Panc1 (cell line): ENCODE measurements at places on chromosomes 2 and 18.

GRCh38 chr2:85175369-85176299 lies 42.4 kb downstream of the TCF7L1 start:
- DNase-seq = no peak

GRCh38 chr2:63842149-63843061 lies 709 bp downstream of the UGP2 start:
- DNase-seq = no peak

DNA sequence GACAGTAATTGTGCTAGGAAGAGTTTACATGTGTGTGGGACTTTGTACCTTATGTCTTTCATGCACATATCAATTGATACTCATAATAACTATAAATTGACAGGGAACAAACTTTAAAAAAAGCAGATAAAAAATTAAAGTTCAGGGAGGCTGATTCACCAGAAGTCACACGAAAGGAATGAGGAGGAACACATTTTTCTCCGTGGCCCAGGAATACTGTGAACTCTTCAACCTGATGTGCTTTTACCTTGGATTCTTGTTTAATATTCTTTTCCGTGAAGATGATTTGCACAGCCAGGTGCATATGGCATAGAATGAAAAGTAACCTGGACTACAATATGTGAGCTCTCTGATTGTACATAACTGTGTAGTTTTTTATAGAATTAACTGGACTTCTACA lies 326.3 kb downstream of the CDH7 start:
- no peak for DNase-seq

GRCh38 chr2:141611981-141612380 lies 518.8 kb downstream of the LRP1B start:
- DNase-seq = no peak

DNA sequence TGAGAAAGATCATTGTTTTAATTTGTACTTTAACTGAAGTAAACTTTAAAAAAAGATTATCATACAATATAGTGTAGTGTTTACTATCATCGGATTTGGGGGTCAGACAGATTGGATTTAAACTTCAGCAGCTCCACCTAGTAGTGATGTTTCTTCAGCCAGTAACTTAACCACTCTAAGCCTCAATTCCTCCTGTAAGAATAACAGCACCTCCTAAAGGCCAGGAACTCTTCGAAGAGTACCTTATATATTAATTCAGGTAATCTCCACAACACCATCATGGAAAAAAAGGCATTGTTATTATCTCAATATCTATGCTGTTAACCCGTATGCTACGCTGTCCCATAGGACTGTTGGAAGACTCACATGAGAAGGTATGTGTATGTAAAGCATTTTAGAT lies 69.0 kb upstream of the DLGAP1 start:
- no peak for DNase-seq

GRCh38 chr2:161042990-161043625 lies 117.1 kb upstream of the TANK start:
- no peak for DNase-seq

DNA sequence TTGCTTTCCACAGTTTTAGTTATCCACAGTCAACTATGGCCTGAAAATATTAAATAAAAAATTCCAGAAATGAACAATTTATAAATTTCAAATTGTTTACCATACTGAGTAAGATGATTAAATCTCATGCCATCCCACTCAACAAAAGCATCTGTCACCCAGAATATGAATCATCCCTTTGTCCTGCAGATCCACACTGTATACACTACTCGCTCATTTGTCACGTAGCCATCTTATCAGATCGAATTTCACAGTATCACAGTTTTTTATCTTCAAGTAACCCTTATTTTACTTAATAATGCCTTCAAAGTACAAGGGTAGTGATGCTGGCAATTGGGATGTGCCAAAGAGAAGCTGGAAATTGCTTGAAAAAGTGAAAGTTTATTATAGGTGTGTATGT lies 291.8 kb upstream of the LRATD1 start:
- no peak for DNase-seq

DNA sequence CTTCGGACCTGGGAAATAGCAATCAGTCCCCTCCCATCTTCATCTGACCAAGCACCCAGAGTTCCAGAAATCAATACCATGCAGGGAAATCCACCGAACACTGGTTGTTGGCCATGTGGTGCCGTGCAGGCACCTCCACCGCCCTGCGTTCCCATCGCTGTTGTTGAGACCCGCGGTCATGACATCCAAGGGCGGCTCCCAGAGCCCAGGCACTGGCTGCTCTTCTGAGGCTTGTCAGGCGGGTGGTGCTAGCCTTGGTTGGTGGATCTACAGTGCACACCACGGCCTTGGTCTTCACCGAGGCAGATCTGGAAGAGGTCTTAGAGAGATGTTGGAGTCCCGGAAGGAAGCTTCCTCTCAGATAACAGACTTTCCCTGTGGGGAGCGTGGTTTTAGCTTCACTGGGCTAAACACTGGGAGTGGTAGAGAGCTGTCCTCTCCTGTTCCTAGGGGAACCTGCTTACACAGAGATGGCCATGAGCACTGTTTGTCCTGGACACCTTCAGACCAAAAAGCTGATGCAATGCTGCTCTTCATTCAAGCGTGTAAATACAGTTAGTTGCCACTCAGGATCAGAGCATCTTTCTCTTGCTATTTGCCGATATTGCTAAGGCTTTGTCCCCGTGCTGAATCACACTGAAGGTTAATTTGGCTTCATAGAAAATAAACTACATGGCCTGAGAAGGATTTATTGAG lies 58.3 kb downstream of the SMIM21 start:
- no peak for DNase-seq

DNA sequence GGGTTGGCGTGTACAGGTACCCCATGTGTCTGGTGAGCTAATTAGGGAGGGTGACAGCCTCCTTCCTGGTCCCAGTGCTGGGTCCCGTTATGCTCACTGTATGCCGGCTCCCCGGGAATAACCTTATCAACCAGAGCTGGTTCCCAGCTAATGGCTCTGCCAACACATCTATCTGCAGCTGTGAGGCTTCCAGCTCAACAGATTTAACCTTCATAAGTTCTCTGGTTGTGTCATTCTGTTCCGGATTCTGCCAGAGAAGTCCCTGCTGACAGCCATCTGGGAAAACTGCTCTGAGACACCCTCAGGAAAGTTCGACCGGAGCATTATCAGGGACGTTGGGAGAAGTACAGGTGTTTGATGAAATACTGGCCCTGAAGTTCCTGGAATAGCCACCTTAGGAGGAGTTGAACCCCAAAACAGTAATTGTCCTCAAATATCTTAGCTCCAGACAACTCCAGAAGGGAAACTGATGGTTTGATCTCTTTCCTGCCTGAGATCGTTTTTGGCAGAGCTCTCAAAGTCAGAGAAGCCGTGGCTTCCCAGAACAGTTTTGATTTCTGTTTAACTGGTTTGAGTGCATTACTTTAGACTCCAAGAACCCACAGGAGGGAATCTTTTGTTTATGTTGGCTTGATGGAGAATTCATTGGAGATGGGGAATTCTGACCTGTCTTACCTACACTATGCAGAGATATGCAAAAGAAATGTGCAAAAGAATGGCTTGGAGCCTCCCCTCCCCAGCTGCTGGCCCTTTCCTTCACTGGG lies 39.4 kb upstream of the TXNDC2 start:
- no peak for DNase-seq

GRCh38 chr2:214724741-214725140 lies 84.7 kb downstream of the BARD1 start:
- DNase-seq = no peak

- DNase-seq = no peak
These were observed 545.0 kb upstream of the ZNF804A start for GRCh38 chr2:184053326-184053725.

DNA sequence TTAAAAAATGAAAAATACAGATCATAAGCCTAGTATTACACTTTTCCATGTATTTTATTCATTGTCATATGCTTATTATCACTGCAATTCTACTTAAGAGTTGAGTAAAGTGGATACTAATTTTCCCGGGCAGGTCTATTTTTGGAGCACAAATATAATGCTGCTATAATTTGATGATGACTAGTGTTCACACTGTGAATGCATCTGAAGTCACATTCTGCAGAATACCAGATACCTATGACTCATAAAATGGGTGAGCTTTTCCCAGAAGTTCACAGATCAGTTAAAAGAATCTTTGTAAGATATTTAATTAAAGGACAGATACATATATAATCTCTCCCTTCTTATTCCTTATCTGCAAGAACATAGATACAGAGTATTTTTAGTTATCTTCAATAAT lies 79.8 kb upstream of the MC4R start:
- no peak for DNase-seq

DNA sequence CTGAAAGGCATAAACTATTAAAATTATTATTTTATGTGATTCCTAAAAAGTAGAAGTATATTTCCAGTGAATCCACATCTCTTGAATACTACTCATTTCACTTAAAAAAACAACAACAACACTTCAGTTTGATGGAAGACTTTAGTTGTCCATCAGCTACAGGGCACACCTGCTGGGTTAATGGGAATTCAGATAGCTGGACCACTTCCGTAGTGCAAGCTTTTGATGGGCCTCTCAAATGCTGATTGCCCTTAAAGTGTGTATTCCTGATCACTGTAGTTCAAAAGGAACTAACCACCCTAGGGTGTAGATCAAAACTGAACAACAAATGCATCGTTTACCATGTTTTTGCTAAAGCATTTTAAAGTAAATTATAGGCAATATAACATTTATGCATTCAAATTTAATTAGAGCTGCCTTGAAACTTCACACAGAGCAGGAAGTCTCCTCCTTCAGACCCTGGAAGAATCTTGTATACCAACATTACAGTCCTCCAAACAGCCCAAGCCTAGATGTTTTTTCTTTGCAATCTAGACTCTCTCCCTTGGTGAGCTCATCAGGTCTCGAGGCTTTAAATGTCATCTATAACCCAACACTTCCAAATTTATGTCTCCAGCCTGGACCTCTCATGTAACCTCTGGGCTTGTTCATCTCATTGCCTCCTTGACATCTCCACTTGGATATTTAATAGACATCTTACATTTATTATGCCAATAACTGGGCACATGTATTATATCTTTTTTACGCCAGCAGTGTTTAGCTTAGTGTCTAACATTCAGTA lies 510.1 kb upstream of the SLC39A10 start:
- no peak for DNase-seq

GRCh38 chr2:217058791-217059755 lies 199.2 kb upstream of the TNP1 start:
- DNase-seq = no peak

DNA sequence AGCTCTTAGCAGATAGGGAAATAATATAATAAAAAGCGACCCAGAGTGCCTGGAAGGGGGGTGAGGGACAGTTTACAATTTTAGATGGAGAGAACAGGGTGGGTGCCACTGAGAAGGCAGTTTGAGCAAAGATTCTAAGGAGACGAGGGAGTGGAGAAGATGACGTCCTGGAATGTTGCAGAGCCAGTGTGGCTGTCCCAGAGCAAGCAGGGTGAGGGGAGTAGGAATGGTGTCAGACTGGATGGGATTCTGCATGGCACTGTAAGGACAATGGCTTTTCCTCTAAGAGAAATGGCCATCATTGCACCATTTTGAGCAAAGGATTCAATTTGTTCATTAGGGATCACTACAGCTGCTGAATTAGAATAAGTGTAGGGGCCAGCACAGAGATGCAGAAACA lies 73.1 kb downstream of the FAM124B start:
- no peak for DNase-seq

DNA sequence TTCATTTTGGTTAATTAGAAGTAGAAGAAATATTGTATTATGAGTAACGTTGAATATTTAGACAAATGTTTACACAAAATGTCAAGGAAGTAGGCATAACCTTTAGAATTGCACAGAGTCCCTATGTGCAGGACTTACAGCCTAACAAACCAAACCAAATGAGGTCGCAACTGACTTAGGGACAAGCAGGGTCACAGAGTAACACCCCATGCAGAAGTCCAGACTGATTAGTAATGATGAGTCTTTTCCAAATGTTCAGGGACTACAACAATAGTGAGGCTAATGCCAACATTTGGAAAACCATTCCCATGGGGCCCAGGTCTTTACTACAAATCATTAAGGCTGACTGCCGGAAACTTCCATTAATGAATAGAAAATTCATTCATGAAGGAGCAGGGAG lies 452.5 kb upstream of the CHAC2 start:
- no peak for DNase-seq

DNA sequence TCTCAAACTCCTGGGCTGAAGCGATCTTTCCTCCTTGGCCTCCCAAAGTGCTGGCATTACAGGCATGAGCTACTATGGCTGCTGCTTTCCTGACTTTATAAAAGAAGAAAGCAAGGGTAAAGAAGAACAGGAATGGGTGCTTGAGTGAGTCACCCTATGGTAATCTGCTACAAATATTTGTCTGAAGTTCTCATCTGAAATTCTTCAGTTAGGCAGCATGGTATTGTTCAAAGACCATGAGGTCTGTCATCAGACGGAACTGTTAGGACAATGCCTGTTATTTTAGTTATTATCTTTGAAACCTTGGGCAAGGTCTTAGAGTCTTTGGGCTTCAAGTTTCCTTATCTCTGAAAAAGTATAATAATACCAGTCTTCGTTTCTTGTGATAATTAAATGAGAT lies 695.8 kb downstream of the RNF144A start:
- DNase-seq = no peak

- no peak for DNase-seq
These were observed 100.2 kb downstream of the BCL11A start for GRCh38 chr2:60453301-60453700.

- no peak for DNase-seq
These were observed 332 bp upstream of the PDCD1 start for GRCh38 chr2:241859017-241859435.

DNA sequence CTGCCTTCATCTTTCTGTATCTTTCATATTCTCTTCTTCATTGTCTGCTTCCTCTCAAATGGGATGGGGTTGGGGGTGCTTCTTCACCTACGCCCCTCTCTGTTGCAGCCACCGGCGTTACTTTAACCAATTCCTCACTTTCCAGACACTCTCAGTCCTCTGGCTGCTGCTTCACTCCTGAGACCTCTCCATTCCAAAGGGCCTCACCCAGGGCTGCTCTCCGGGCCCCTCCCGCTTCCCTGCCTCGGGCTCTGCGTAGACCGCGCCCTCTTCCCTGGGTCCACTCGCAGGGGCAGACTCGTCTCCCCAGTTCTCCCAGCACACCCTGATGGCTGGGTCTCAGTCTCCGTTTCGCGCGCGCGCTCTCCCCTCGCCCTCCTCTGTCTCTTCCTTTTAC lies 926 bp downstream of the SERPINB8 start:
- no peak for DNase-seq

DNA sequence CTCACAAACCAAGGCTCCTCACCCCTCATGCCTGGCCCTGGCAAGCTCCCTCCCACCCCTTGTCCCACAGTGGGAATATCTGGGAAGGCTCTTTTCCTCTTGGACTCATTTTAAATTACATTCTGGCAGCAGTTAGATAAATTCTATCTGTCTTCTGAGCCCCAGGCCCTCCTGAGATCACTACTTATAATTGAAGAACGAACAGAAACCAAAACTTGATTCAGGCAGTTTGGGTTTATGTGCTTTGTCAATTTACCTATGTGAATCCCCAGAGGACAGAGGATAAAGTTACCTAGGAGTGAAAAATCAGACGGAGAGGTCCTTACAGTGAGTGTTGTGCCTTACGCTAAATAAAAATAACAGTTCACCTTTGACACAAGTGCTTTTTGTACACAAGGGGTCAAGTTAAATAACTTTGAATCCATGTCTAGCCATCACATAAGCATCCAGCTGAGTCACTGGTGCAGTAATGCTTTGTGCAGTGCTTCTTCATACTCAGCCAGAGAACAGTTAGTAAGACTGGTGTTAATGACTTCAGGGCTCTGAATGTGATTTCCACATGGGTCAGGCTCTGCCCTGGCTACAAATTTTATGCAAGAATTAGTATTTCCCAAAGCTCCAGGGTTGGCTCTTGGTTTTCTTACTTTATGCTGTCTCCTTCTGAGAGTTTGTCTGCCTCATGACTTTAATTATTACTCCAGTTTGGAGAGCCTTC lies 329.3 kb downstream of the INSIG2 start:
- no peak for DNase-seq
